Heart right ventricle (tissue), 16 donors: ENCODE measurements at places on chromosomes 3 and 15.

DNA sequence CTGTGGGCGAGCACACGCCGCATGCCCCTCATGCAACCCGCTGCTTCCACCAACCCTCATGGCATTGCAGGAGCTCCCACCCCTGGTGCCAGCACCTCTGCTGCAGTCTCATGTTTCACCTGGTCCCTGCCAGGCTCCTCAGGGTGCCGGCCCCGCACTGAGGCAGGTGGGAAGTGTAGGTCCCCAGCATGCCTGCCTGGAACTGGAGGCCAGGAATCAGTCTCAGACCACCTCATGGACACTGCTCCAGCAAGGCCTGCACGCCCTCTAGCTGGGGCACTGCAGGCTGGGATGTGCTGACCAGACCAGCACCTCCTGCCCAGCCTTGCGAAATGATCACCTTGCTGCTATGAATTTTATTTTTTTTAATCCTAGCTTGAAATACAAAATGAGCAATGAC lies 39.1 kb downstream of the OCA2 start:
- DNase-seq, result no peak

DNA sequence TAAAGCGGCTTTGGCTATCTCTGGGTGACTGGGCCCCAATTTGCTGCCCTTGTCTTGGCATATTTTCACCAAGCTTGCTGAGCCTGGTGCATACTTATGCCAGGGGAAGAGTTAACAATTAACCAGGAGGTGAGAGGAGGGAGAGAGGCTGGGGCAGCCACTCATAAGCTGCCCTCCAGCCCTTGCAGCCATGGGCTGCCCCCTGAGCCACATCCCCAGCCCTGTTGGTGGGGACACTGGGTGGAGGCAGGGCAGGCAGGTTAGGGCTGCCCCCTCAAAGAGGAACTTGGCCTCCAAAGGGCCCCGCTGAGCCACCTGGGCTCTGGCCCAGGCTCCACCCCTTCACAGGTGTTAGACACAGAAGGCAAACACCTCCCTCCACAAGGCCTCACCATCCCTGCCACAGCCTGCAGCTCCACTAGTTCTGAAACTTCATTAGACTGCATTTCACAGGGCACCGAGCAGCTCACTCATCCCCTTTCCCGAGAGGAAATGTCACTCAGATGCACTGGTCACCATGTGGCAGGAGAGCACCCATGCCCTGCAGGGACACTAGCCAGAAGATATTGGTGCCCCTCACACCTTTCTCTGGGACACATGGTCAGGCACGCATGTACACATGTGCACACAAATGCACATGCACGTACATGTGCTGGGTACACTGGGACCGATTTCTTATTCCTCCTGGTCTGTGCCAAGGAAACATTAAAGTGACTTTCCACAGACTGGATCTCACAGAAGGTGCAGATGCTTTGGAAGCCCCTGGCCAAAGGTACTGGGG lies 20.2 kb downstream of the AMOTL2 start:
- no peak for DNase-seq

DNA sequence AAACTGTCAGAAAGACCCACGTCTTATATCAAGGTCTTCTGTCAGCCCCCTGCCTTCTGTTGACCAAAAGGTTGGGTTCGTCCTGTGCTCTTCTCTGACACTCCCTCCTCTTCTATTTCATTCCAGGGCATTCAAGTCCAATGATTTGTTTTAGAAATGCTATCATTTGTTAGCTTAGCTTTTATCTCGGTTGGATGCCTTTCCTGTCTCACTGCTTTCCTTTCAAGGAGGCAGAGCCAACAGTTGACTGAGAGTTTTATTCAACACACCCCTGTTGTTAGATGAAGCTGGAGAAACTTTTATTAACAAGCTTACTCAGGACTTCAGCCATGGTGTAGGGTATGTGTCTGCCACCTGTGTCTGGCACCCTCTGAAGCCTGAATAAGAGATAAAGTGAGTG lies 112.0 kb upstream of the SLC7A14 start:
- DNase-seq, result no peak

GRCh38 chr15:66897971-66898370 lies 167.4 kb upstream of the SMAD3 start:
- DNase-seq, result no peak

- DNase-seq, result peak; percentile 37
Measured at GRCh38 chr3:49248840-49249227, 28.2 kb downstream of the C3orf62 start.

GRCh38 chr15:35519541-35520149 lies 26.3 kb downstream of the DPH6 start:
- DNase-seq, result peak; percentile 13
